ENCODE measurements at places on chromosomes 6 and 20. TPM values are rescaled to one million over a fixed set of nuclear protein-coding genes. Genes with fewer than 3 reads are reported as not detected.
A peak's percentile ranks its signal among the peaks of the same experiment; 100 is the strongest.

DNA sequence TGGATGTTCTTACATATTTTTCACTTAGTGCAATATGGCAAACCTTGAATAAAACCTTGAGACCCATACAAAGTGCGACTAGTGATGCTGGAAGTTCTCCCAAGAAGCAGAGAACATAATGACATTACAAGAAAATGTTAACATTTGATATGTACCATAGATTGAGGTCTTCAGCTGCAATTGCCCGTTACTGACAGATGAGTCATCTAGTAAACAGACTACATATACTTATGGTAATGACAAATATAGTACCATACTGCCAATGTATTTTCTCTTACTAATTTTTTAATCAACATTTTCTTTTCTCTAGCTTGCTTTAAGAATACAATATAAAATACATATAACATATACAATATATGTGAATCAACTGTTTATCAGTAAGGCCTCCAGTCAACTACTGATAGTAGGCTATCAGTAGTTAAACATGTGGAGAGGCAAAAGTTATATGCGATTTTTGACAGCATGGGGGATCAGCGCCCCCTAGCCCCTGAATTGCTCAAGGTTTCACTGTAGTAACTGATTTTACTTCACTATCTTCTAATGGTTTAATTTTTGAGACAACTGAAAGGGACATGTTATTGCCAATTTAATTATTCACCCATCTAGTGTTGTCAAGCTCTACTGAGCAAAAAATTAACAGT is 166.7 kb upstream of the ADGRB3 start:
- H3K36me3 ChIP-seq = no peaks in the 10 kb centered on the region
- no peaks in the 10 kb centered on the region for H3K4me1 ChIP-seq
- H3K4me3 ChIP-seq = no peak overlapping the region
- no peak overlapping the region for H3K27ac ChIP-seq

DNA sequence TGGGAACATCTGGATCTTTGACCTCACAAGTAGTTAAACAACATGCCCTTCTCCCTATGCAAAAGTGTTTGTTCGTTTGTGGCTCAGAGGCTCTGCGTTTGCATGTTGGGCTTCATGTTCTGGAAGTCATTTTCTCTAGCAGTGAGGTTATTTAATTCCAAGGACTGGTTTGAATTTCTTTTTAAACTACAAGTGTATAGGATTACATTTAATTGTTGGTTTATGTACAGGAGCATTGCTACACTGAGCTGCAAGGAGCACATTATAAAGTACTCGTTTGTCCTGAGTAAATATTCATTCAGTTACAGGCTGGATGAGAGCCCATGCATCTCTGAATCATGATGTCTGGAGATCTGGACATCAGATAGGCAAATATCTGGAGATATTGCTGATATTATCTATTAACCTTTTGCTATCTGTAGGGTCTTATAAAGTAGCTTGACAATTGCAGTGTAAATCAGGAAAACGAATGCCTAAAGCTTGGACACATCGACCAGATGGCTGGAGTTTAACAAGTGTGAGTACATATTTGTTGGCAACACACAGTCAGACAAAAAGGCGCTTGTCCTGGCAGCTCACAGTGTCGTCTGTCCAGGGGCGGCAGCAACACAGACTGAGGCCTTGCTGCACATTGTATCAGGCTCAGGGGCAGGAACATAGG is 84.6 kb downstream of the PDE7B start:
- H3K36me3 ChIP-seq = no peaks in the 10 kb centered on the region
- no peaks in the 10 kb centered on the region for H3K27me3 ChIP-seq
- DNase-seq = no peak
- no peaks in the 10 kb centered on the region for H3K4me1 ChIP-seq
- H3K4me3 ChIP-seq = no peak overlapping the region

DNA sequence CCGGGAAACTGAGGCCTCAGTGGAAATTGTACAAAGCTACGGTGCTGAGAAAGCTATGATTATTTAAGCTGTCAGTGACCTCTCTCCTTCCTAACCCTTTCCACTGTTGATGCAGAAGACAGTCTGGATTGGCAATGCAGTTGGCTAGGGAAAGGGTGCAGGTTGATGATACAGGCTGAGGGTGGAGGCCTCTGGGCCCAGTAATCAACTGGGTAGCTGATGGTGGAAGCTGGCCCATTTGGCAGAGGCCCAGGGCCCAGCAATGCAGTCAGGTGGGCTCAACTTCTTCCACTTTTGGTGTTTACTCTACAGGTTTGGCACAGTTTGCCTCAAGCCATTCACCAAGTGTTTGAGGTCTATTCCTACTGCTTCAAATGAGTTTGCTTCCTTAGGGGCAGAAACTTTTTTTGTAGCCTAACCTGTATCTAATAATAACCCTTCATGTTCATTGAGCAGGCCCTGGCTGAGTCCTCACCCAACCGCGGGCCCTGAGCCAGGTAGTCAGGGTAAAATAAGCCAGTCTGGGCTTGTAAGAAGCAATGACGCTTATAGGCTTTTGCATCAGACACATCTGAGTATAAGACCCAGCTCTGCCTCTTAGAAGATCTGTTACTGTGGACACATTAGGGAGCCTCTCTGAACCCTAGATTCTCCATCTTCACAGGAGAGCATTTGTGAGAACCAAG is 12.1 kb downstream of the BCL2L1 start:
- peaks cover 48% of the 10 kb centered on the region for H3K4me1 ChIP-seq
- no peak for DNase-seq
- H3K4me3 ChIP-seq = no peak overlapping the region
- H3K27me3 ChIP-seq = no peaks in the 10 kb centered on the region
- H3K36me3 ChIP-seq = peaks cover 57% of the 10 kb centered on the region

- H3K4me3 ChIP-seq = no peak overlapping the region
- peak overlapping the region; percentile 9 for H3K27ac ChIP-seq
- no peak for DNase-seq
Measured at GRCh38 chr6:109291902-109292301, 90.4 kb downstream of the CD164 start.

DNA sequence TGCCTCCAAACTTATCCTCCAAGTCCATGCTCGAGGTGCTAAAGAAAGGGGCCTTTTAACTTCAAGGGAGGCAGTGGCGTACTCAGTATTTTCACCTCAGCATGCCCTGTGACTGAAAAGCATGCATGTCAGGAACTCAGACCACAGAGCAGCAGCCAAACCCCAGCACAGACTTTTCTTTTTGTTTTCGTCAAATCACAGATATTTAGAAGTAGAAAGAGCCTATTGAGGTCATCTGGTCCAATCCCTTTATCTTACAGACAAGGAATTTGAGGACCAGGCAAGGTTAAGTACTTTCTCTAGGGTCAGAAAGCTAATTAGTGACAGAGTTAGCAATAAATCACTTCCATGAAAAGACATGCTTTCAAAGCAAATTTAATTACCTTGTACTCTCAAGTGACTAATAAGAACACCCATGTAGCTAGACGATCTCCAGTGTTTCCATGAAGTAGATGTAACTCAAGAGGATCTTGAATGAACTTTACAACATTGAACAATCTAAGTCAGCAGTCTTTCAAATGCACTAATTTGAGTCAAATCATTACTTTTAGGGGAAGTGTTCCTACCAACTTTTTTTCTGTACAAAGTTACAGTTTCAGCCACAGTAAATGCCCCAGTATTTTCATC is 35.9 kb downstream of the MOXD1 start:
- no peaks in the 10 kb centered on the region for H3K4me1 ChIP-seq
- H3K27me3 ChIP-seq = no peaks in the 10 kb centered on the region
- no peak overlapping the region for H3K4me3 ChIP-seq
- H3K36me3 ChIP-seq = no peaks in the 10 kb centered on the region

GRCh38 chr6:34201455-34202107 is 35.1 kb upstream of the HMGA1 start:
- no peak overlapping the region for H3K27ac ChIP-seq
- no peaks in the 10 kb centered on the region for H3K4me1 ChIP-seq
- no peak overlapping the region for H3K4me3 ChIP-seq
- H3K27me3 ChIP-seq = no peaks in the 10 kb centered on the region

- H3K36me3 ChIP-seq = no peaks in the 10 kb centered on the region
Measured at GRCh38 chr6:97423190-97423589, 140.2 kb upstream of the MMS22L start.

- H3K27me3 ChIP-seq = no peaks in the 10 kb centered on the region
- no peaks in the 10 kb centered on the region for H3K4me1 ChIP-seq
- H3K4me3 ChIP-seq = no peak overlapping the region
- no peaks in the 10 kb centered on the region for H3K36me3 ChIP-seq
- DNase-seq = no peak
Measured at GRCh38 chr20:24485981-24486380, 16.6 kb downstream of the SYNDIG1 start.

GRCh38 chr6:110491644-110492317 is 15.4 kb upstream of the SLC22A16 start:
- H3K4me1 ChIP-seq = no peaks in the 10 kb centered on the region
- no peaks in the 10 kb centered on the region for H3K36me3 ChIP-seq
- H3K27ac ChIP-seq = no peak overlapping the region
- no peak overlapping the region for H3K4me3 ChIP-seq

GRCh38 chr20:44001667-44002596 is 87.3 kb downstream of the TOX2 start:
- no peaks in the 10 kb centered on the region for H3K36me3 ChIP-seq
- H3K4me1 ChIP-seq = no peaks in the 10 kb centered on the region
- H3K4me3 ChIP-seq = no peak overlapping the region
- H3K27ac ChIP-seq = no peak overlapping the region

DNA sequence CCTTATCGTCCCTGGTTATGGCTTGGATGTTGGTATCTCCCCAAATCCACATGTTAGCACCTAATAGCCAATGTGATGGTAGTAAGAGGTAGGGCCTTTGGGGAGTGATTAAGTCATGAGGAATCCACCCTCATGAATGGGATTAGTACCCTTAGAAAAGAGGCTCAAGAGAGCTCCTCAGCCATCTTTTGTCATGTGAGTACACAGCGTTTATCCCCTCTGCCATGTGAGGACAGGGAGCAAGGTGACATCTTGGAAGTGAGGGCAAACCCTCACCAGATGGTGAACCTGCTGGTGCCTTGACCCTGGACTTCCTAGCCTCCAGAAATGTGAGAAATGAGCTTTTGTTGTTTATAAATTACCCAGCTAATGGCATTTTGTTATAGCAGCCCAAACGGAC is 16.1 kb upstream of the SIRPB2 start:
- H3K4me1 ChIP-seq = no peaks in the 10 kb centered on the region
- no peak overlapping the region for H3K4me3 ChIP-seq
- H3K36me3 ChIP-seq = no peaks in the 10 kb centered on the region
- no peak overlapping the region for H3K27ac ChIP-seq
- H3K27me3 ChIP-seq = peaks cover 24% of the 10 kb centered on the region
- no peak for DNase-seq

GRCh38 chr6:105459864-105460263 is 57.0 kb upstream of the PREP start:
- no peak overlapping the region for H3K27ac ChIP-seq
- DNase-seq = no peak
- no peaks in the 10 kb centered on the region for H3K4me1 ChIP-seq
- no peak overlapping the region for H3K4me3 ChIP-seq

GRCh38 chr6:40563111-40563510 is 24.1 kb downstream of the LRFN2 start:
- no peaks in the 10 kb centered on the region for H3K4me1 ChIP-seq
- H3K36me3 ChIP-seq = no peaks in the 10 kb centered on the region
- no peak for DNase-seq
- H3K27ac ChIP-seq = no peak overlapping the region
- no peak overlapping the region for H3K4me3 ChIP-seq
- no peaks in the 10 kb centered on the region for H3K27me3 ChIP-seq

- no peak overlapping the region for H3K27ac ChIP-seq
- H3K4me1 ChIP-seq = peaks cover 17% of the 10 kb centered on the region
- peak; percentile 79 for DNase-seq
- H3K4me3 ChIP-seq = peak overlapping the region; percentile 45
- peaks cover 35% of the 10 kb centered on the region for H3K27me3 ChIP-seq
Measured at GRCh38 chr6:6008648-6009421, 2.1 kb upstream of the NRN1 start.

DNA sequence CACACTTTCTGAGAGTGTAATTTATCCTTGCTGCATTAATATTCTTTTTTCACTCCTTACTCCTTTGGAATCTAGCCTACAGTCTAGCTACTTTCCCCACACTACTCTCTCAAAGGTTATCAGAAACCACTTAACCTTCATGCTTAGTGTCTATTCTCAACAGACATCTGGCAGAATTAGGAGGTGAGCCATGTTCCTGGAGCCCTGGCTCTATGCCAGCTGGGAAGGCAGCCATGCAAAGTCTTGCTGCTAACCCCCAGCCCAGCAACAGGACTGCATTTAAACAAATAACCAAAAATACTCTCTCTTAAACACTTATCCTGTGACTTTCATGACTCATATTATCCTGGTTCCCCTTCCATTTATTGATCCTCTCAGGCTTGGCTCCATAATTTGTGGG is 260.2 kb downstream of the BCKDHB start:
- DNase-seq = no peak
- H3K4me1 ChIP-seq = no peaks in the 10 kb centered on the region
- no peak overlapping the region for H3K4me3 ChIP-seq
- no peak overlapping the region for H3K27ac ChIP-seq

GRCh38 chr20:47338131-47338628 is 18.3 kb downstream of the ZMYND8 start:
- no peak for DNase-seq
- H3K36me3 ChIP-seq = no peaks in the 10 kb centered on the region
- no peak overlapping the region for H3K27ac ChIP-seq

DNA sequence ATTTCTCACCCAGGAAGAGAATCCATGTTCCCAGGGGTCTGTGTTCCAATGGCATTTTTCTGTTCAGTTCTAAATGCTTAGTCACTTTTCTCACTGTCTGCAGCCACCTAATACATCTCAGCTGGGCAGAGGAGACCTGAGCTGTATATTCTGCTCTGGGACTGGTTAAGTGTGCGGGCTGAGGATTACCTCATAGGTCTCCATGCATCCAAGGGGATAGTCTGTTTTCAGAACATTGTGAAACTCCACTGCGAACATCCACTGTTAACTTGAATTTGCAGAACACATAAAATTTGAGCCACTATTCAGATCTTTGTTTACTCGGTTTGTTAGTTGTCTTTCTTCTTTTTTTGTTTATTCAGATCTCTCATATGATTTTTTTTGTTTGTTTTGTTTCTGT is 947.1 kb downstream of the TFAP2A start:
- no peak overlapping the region for H3K27ac ChIP-seq
- no peaks in the 10 kb centered on the region for H3K27me3 ChIP-seq
- no peak for DNase-seq
- no peaks in the 10 kb centered on the region for H3K36me3 ChIP-seq

- H3K4me3 ChIP-seq = no peak overlapping the region
- H3K27me3 ChIP-seq = no peaks in the 10 kb centered on the region
- H3K4me1 ChIP-seq = peaks cover 12% of the 10 kb centered on the region
Measured at GRCh38 chr20:44642203-44643153, 9.0 kb downstream of the ADA start.

- peaks cover 4% of the 10 kb centered on the region for H3K27me3 ChIP-seq
- H3K4me3 ChIP-seq = peak within 1 kb of the TSS; percentile 43
- peak within 1 kb of the TSS; percentile 14 for H3K27ac ChIP-seq
- H3K4me1 ChIP-seq = no peaks in the 10 kb centered on the region
Measured at GRCh38 chr6:88165844-88166492, at the start of gene CNR1. Gene CNR1 (minus strand): TSS chr6:88166347. CDS start chr6:88145274, 21,073 bp downstream.

DNA sequence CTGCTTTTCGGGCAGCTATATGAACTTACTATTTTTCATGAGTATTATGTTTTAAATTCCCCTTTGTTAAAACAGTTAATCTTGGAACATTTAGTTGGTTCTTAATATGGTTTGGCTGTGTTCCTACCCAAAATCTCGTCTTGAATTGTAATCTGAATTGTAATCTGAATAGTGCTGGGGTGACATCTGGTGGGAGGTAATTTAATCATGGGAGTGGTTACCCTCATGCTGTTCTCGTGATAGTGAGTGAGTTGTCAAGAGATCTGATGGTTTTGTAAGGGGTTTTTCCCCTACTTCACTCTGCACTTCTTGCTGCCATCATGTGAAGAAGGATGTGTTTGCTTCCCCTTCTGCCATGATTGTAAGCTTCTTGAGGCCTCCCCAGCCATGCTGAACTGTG is 305.4 kb upstream of the MAP3K7 start:
- no peak overlapping the region for H3K27ac ChIP-seq
- DNase-seq = no peak
- H3K4me1 ChIP-seq = no peaks in the 10 kb centered on the region

CDH4 gene
- polyA plus RNA-seq = 0.22 TPM

LINC00237 gene
- not detected for polyA plus RNA-seq

ERVFRD-1 gene
- 3.6 TPM for polyA plus RNA-seq

CST4 gene
- not detected for polyA plus RNA-seq

TAAR6 gene
- not detected for polyA plus RNA-seq

Measured in small intestine (tissue), 16 donors.